ENCODE measurements at places on chromosomes 16 and 17. TPM values are rescaled to one million over a fixed set of nuclear protein-coding genes. Genes with fewer than 3 reads are reported as not detected.

CMC2 gene
- 84.0 TPM for total RNA-seq

SLC13A2 gene
- not detected for total RNA-seq

EXOC3L1 gene
- total RNA-seq = 3.6 TPM

ZG16 gene
- total RNA-seq = not detected

CD300LF gene
- not detected for total RNA-seq

ITGAX gene
- 0.80 TPM for total RNA-seq

ZNF469 gene
- 0.28 TPM for total RNA-seq

NPIPA8 gene
- total RNA-seq = not detected

NPIPB2 gene
- 0.97 TPM for total RNA-seq

KRT31 gene
- total RNA-seq = not detected

CACNG1 gene
- not detected for total RNA-seq

TCAP gene
- total RNA-seq = 2.7 TPM

PCGF2 gene
- 27.0 TPM for total RNA-seq
